ENCODE measurements at places on chromosomes 7 and 10.

- DNase-seq: no peak
These were observed at the start of gene HECTD2 for GRCh38 chr10:91409869-91410637. Gene HECTD2 (plus strand): TSS chr10:91410344. CDS start chr10:91410439, 95 bp downstream.

GRCh38 chr10:110817614-110818013 lies 54.1 kb upstream of the PDCD4 start:
- no peak for DNase-seq

- DNase-seq: no peak
These were observed 180.6 kb downstream of the SEMA3E start for GRCh38 chr7:83468251-83468739.

DNA sequence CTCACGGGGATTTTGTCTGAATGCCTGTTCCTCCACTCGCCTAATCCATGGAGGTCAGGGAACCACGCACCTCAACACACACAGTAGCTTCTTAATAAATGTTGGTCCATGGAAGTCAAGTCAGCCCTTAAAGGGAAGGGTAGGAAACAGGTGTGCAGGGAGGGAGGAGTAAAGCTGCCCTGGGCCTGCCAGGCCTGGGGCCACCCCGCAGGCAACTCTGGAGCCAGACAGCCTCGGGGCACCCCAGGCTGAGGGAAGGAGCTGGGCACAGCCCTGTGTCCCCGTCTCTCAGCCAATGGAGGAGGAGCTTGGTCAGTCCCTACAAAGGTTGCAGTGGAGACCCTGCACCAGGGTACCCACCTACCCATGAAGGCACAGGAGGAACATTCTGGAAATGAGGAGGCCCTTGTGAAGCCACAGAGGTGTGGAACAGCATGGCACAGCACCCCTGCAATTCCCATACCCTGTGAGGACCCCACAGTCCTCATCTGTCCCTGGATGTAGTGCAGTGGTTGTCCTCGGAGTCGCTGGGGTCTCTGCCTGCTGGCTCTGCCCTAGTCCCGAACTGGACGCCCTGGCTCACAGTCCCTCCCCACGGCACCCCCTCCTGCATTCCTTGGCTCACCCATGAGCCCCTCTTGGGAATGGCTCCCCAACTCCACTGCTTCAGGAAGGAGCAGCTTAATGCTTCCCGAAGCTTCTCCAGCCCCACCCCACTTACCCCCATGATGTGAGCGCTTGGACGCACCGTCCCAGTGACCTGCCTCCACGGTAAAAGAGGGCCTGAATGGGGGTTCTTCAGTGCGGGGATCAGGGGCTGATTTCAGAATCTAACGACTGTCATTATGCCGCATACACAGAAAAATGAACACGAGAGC lies 79.2 kb upstream of the INSIG1 start:
- DNase-seq: no peak

DNA sequence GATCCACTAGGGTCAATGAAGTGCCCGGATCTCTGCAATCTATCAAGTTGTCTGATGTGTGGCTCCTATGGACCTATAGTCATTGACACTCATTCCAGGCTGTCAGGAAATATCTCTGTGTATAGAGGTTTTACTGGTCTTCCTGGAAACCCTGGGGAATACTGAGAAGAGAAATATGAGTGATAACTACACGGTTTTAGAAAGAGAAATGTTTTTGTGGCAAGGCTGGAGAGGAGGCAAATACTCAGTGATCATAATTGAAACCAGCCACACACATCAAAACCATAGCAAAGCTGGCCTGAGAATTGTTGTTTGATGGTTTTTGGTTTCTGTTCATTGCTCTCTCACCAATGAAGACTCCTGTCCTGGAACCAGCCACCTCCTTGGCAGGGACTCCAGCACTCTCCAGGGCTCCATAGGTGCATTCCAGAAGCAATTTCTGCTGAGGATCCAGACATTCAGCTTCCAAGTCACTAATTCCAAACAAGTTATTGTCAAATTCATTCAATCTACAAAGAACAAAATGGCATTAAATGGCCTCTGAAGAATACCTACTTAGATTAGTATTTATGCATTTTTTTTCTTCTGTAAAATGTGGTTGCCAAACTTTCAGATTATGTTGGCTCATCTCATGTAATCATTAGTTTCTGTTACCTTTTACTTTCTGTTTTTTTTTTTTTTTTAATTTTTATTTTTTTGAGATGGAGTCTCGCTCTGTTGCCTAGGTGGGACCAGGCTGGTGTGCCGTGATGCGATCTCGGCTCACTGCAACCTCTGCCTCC lies 108.6 kb upstream of the ABI1 start:
- no peak for DNase-seq

DNA sequence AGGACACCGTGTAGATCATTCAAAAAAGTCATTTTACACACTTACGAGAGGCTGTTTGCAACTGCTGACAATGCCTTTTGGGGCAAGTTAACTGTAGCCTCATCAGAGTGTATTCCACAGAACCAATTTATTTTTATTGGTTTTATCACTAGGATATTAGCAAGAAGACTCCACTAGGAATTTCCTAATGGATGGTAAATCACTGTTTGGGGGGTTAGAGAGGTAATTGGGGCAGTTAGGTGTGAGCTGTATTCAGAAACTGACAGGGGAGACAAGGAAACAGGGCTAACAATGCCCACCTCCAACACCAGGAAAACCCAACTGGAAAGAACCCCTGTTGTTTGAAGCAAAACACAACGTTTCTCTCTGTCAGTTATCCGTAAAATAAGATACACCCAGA lies 383.0 kb upstream of the SHH start:
- no peak for DNase-seq

DNA sequence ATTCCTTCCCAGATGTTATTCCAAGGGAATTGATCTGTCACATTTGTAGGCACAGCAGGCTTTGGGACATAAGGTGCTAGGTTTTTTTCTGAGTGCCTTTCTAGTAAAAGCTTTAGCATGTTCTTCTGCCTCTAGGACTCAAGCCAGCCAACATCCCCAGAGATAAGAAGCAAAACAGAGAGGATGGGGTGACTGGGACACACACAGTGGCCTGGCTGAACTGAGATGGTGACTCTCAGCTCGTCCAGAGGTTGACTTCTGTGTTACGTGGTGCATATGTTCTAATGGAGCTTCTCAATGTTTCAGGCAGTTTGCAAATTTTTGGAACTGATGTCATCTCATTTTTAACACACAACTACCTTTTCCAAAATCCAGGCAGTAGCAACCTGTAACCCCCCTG lies 188.1 kb upstream of the CELF2 start:
- no peak for DNase-seq

GRCh38 chr7:92034116-92034515 lies 93.5 kb downstream of the AKAP9 start:
- DNase-seq: no peak

GRCh38 chr10:60456053-60456452 lies 66.4 kb upstream of the ANK3 start:
- DNase-seq: no peak

DNA sequence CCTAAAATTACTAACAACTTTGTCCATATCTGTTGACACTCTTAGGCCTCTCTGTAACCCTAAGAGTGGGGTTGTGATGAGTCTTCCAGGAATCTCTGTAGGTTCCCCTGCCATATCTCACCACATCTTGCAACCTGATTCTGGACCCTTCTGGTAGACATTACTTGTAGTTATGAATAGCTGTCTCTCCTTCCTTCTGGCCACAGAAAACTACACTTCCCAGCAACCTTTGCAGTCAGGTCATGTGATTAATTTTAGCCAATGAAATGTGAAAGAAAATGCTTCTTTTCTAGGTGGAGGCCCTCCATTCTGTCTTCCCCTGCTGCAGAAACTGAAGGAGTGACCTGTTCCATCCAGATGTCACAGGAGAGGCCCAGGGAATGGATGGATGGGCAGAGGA lies 147.6 kb upstream of the AOAH start:
- no peak for DNase-seq

- DNase-seq: no peak
These were observed 16.3 kb upstream of the GIMAP6 start for GRCh38 chr7:150648353-150649079.

- DNase-seq: no peak
These were observed 2.9 kb downstream of the MNX1 start for GRCh38 chr7:157007470-157008066.

- no peak for DNase-seq
These were observed 25.0 kb downstream of the ABLIM1 start for GRCh38 chr10:114632869-114633715.

DNA sequence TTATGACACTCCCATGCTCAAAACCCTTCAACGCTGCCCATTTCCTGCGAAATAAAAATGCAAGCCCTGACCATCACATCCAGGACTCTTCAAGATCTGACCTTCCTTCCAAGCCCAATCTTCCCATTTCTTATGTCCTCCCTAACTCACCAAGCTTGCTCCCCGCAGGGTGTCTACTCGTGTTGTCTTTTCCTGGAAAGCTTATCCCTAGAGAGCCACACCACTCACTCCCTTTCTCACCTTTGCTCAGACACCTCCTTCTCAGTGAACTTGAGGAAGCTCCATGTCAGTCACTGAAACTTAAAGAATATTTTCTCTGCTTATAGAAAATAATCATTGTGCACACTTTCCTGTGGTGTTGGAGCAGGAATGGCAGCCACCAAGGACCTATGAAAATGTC lies 54.4 kb upstream of the CACNB2 start:
- no peak for DNase-seq

DNA sequence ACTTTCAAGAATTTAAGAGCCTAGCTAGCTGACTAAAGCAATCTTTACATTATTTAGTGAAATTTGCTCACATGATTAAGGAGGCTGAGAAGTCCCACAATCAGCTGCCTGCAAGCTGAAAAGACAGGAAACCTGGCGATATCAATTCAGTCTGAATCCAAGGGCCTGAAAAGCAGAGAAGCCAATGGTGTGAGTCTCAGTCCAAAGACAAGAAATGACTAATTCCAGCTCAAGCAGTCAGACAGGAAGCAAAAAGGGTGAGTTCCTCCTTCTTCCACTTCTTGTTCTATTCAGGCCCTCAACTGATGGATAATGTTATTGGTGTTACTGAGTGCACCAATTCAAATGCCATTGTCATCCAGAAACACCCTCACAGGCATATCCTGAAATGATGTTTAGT lies 1231.6 kb upstream of the CELF2 start:
- DNase-seq: no peak

GRCh38 chr10:128044186-128044585 lies 82.0 kb downstream of the MKI67 start:
- DNase-seq: no peak

DNA sequence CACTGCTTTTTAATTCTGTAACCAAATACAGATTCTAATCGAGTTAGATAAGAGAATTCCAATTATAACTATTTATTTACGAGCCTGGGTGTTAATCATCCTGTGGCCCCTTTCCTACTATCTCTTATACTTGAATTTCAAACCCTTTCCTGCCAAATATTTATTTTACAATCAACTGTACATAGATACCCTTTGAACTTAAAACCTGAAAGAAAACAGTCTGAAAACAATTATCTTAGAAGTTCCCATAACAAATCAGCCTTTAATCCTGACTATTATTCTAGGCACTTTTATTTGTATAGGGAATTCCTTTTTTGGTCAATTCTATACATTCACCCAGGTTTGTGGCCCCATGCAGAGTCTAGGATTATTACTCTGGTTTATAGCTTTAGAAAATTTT lies 10.6 kb upstream of the GPR37 start:
- no peak for DNase-seq

GRCh38 chr7:77293046-77293445 lies 93.4 kb upstream of the FGL2 start:
- DNase-seq: no peak

GRCh38 chr7:152702-153391 lies 39.5 kb upstream of the FAM20C start:
- no peak for DNase-seq
